Hematopoietic multipotent progenitor cell treated with erythropoietin and hydrocortisone succinate and interleukin-3 and kit ligand, for 4 days (in vitro differentiated cells): ENCODE measurements at places on chromosomes 7 and 10.

- DNase-seq = no peak
Observed at GRCh38 chr7:132998763-132999162, 83.1 kb downstream of the CHCHD3 start.

GRCh38 chr7:46058086-46058823, 137.2 kb upstream of the IGFBP3 start:
- no peak for DNase-seq

DNA sequence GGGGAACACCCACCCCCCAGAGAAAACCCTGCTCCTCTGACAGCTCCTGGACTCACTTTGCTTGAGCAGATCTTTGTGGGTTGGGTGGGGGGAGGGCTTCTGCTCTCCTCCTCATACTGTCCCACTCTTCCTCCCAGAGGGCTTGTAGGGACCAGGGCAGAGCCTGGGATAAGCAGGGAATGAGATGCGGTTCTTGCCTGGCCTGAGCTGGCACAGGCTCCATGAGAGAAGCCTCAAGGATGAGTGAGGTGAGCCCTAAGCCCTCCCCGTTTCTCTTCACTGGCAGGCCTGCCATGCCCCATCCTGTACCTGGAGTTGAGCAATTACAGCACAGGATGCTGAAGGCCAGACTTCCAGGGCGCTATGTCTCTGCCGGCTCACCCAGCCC, 134.7 kb downstream of the ADAM12 start:
- no peak for DNase-seq

GRCh38 chr7:127857464-127857841, 173.8 kb downstream of the LRRC4 start:
- DNase-seq = no peak

DNA sequence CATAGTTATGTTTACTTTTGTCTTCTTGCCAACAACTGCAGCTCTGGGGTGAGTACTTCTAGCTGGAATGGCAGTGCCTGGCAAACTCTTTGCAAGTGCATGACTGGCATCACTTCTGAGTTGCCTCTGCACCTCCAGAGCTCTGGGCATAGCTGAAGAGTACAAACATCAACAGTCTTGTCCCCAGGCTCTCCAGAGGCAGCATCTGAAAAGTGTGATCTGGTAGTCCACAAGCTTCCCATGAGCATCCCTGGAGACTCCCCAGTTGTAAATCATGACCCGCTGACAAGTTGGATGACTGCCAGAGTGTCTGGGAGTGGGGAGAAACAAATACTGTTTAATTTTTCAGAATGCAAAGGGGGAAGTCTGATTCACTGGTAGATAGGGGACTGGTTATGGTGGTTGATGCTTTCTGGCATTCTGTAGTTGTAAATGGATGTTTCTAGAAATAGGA, 138.9 kb upstream of the CDK13 start:
- DNase-seq = peak; percentile 56

GRCh38 chr7:22564511-22565045, 64.6 kb upstream of the STEAP1B start:
- peak; percentile 28 for DNase-seq

DNA sequence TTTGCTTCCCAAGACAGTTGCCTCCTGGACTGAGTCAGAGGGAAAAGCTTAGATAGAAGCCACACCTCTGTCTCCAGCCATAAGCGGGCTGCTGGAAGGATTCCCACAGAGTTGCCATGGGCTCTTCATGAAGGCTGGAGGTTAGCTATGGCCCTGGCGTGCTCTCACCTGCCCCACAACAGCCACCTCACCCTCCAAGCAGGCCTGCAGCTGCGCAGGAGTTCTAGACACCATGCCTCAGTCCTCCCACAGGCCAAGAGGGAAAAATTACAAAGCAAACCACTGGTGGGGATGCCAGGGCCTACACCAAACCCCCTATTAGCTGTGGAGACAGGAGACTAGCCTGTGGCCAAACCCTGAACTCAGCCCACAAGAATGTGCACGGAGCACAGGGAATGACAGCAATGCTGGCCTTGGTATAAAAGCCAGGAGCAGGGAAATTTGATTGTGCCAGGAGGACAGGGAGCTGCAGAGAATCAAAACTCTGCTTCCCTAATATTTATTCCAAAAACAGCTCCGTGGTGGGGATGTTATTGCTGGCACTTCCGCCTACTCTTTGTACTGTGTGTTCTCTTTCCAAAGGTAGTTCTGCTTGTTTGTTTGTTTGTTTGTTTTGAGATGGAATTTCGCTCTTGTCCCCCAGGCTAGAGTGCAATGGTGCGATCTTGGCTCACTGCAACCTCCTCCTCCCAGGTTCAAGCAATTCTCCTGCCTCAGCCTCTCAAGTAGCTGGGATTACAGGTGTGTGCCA, 60.3 kb upstream of the STK17A start:
- DNase-seq = no peak

GRCh38 chr7:125184801-125185200, 255.2 kb upstream of the POT1 start:
- no peak for DNase-seq

GRCh38 chr7:76142861-76143260, 58.8 kb upstream of the SRRM3 start:
- DNase-seq = no peak

GRCh38 chr10:128219295-128219694, 93.1 kb upstream of the MKI67 start:
- DNase-seq = no peak

GRCh38 chr7:130102588-130102987, 32.3 kb downstream of the KLHDC10 start:
- DNase-seq = no peak

DNA sequence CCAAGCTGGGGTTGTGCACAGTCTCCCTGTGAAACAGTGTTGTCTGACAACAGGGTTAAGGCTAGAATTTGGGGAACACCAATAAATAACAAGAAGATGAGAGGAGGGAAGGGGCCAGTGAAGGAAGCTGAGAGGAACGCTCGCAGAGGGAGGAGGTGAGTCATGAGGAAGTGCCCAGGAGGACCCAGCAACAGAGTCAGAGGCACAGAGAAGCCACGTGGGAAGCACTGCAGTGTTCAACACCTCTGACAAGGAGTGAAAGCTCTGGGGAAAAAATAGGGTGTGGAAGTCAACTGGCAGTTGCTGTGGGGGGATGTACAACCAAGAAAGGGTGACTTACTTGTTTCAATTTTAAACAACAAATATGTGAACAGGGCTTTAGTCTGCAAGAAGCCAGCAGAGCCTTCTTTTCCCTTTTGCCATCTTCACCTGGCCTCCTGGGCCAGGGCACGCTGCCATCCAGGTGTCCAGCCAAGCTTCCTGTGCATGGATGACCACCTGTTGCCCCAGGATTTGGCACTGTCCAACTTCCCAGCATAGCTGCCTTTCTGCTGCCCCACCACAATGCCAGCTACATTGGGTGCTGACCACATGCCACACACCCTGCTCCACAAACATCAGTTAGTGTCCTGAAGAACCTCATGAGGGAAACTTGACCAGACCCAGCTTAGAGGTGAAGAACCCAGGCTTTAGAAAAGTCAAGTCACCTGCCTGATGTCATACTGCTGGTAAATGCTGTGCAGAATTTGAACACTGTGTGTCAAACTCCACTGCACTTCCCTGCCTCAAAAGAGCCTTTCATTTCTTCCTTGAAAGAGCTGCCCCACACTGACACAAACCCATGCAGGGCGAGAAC, 69.6 kb downstream of the ATXN7L1 start:
- DNase-seq = peak; percentile 55

DNA sequence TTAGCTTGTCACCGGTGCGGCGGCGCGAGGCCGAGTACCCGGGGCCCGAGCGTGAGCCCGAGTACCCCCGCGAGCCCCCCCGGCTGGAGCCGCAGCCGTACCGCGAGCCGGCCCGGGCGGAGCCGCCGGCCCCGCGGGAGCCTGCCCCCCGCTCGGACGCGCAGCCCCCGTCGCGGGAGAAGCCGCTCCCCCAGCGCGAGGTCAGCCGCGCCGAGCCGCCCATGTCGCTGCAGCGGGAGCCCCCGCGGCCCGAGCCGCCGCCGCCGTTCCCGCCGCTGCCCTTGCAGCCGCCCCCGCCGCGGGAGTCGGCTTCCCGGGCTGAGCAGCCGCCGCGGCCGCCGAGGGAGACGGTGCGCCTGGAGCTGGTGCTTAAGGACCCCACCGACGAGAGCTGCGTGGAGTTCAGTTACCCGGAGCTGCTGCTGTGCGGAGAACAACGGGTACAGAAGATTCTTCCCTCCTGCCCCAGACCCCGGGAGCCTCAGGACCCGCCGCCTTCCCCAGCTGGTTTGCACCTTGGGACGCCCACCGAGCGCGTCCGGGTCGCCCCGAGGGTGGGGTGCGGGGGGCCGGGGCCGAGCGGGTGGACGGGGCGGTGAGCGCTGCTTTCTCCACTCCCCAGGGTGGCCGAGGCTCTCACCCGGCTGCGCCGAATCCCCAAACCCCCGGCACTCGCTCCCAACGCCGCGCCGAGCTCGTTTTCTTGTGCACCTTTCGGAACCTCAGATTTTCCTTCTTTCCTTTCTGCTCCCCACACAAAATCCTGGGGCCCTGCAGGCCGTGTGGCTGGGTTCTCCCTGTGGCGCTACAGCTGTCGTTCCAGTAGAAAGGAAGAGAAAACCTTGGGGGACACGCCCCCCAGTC, 708 bp downstream of the UBN2 start:
- DNase-seq = peak; percentile 54

GRCh38 chr7:87199241-87199640, 20.3 kb downstream of the TMEM243 start:
- DNase-seq = no peak

DNA sequence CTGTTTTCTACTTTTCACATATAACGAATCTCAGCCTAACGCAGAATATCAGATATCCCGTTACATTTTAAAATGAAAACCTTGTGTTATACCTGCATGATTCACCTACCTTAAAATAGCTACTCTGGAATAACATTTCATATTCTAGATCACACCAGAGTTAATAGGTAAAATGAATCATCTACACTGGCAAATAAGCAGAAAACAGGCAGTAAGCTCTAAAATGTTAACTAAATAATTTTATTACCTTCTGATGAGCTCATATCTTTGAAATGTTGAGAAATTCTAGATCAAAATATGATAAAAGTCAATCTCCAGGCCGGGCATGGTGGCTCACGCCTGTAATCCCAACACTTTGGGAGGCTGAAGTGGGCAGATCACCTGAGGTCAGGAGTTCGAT, 71.3 kb downstream of the CPEB3 start:
- DNase-seq = no peak

- no peak for DNase-seq
Observed at GRCh38 chr10:105921348-105921747, 1243.2 kb downstream of the SORCS1 start.
